ENCODE measurements at places on chromosomes 4 and X.
A peak's percentile ranks its signal among the peaks of the same experiment; 100 is the strongest.

- no peak for DNase-seq
These were observed 141.1 kb upstream of the ZXDA start for GRCh38 chrX:58051346-58051745.

- DNase-seq, result peak; percentile 70
These were observed 39.4 kb upstream of the RHOH start for GRCh38 chr4:40157436-40157835.

DNA sequence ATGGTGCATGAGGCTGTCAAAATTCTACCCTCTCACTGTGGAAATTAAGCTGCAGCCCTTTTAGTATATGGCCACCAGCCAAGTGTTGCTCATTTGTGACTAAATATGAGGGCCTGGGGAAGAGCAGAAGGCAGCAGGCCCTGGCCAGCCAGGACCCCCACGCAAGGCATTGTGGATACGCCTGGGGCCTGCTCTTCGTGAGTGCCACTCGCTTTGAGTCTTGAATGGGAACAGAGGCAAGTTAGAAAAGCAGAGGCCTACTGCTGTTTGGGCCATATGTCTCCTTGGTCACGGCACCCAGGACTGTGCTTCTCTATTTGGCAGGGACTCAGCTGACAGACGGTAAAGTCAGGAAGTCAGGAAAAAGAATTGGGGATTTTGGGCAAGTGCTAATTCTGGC lies 10.9 kb downstream of the RTL5 start:
- no peak for DNase-seq

DNA sequence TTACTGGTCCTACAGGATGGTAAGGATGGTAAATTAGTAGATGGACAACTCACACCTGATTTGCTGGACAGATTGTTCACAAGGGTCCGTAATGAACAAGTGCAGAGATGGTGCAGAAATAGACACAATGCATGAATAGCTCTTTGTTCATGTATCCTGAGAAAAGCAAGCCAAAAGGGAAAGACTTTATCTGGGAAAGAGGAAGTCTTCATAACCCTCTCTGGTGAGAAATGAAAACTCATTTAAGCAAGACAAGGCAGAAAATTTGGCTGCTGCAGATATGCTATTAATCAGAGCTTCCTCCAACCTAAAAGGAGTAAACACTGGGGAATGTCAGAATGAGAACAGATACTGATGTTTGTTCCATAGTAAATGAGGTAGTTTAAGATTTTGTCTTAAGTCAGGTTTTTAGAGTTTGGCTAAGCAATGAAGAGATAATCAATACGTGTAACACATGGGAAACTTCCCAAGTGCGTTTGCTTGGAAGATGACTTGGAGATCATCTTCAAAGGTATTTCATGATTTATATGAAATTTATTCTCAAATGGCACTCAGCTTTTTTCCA lies 152.4 kb upstream of the BMPR1B start:
- peak; percentile 37 for DNase-seq

DNA sequence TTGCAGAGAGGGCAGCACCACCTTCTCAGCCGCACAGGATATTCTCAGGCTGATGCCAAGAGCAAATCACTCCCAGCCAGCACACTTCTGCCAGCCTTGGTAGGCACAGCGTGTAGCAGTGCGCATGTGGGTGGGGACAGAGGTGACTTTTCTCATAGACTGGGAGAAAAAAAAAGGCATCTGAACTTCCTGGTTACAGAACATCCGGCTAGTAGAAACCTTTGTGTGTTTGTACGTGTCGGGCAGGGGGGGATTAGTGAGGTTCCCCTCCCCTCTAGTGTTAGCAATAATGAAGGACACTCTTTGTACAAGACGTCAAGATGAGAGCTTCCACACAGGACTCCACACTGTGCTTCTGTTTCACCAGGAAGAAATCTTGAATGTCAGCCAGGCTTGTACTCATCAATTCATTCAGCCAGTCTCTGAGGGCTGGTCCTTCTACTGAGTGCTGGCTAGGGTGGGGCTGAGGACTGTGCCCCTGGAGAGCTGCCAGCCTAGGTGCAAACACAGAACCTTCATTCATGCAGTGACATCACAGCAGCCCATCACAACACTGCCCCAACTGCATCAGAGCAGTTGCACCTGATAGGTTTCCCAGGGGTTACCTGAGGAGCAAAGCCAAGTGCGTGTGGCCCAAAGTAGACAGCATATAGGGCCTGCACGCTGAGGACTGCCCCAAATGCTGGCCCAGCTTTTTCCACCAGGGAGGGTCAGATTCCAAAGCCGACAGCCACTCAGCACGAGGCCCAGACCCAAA lies 34.7 kb downstream of the SLC25A5 start:
- peak; percentile 18 for DNase-seq
